ENCODE measurements at places on chromosomes 1 and 21.

DNA sequence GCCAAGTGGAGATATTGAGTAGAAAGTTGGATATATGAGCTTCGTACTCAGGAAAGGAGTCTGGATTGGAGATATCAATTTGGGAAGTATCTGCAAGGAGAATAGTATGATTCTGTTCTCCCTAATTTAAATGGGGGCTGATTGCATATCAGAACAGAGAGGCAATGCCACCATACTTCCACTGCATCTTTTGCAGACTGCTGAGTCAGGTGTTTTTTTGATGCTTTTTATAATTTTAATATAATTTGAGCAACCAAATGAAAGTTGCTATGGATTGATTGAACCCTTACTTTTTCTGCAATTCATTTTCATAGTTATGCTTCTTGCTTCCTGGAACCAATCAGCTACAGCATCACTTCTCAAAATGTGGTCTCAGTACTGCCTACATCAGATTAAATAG lies 590.3 kb downstream of the USP25 start:
- no peak for DNase-seq

DNA sequence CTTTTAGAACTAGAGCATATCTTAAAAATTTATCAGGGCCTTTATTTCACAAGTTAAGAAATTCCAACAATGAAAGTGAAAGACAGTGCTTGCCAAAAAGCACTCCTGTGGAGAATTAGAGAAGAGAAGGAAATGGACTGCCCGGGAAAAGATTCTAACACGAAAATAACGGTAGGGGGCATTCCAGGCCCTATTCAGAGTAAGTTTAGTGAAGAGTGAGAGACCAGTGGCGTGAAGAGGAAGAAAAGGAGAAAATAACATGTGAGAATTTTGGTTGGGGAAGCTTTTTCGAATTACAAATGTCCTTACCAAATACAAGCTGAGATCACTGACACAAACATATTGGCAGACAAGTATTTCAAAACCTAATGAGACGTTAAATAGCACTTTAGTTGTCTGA lies 38.4 kb upstream of the RBM34 start:
- DNase-seq = no peak

DNA sequence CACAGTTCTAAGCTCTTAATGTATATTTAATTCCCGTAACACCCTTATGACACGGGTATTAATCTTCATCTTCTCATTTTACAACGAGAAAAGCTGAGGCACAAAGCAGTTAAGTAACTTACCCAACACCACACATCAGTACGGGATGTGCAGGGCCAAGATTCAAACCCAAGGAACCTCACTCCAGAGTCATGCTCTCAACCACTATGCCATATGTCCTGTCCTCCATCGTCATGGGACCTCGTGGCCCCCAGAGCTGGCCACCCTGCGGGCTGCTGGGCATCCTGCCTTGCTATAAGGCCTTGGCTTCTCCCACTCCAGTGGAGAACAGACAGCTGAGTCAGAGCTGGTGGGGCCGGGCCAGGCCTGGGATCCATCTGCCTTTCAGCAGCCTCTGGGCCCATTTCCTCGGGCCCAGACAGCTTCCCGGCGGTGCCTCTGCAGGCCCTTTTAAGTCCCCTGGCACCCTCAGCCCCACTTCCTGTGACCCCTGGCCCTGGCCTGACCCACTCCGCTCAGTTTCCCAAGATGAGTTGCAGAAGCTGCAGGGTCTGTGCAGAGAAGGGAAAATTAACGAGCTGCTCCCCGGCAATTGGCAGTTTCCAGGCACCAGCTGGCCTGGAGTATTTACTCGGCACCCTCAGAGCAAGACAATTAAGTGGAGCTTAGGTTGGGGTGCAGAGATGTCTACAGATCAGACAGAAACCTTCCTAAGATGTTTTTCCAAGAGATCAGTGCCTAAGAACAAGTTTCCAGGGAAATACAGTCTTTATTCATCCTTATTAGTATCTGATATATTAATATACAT lies 98.2 kb downstream of the EPHB2 start:
- no peak for DNase-seq

DNA sequence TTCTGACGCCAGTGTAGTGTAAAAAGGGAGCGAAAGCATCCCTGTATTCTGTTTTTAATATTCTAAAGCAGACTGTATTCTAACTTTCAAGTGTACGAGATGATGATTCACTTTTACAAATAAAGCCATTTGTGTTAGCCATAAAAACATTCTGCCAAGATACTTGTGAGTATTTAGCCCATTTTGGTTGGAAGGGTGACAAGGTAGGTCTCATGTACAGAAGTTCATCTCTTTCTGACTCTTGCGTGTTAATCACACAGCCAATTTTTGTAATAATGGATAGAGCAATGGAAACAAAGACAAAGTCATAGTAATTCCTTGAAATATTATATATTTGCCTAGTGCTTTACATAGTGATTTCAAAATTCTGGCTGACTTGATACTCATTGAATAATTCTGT lies 125.3 kb upstream of the GREM2 start:
- DNase-seq = no peak

GRCh38 chr1:78033797-78034172 lies 12.0 kb upstream of the GIPC2 start:
- no peak for DNase-seq

All from activated CD4-positive, alpha-beta memory T cell treated with anti-CD3 and anti-CD28 coated beads for 36 hours (primary cell).